ENCODE measurements at places on chromosomes 13 and 19.
A peak's percentile ranks its signal among the peaks of the same experiment; 100 is the strongest.

DNA sequence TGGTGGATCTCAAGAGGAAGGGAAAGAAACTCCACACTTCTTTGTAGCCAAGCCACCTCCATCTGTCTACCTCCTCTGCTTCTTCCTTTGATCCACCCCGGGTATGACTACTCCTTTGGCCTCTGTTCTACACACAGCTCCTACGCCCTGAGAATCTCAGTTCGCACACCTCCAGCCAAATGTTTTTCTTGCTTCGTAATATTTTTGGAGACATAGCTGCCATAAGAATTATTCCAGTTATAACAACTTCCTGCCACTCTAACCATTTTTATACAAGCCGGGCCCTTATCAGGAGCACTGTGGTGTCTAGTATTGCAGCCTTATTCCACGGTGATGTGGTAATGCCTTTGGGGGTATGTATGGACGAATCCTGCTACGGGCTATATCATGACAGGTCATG, 126.7 kb downstream of the STARD13 start:
- no peaks in the 10 kb centered on the region for H3K27me3 ChIP-seq
- no peak for DNase-seq
- no peak overlapping the region for H3K4me3 ChIP-seq
- no peaks in the 10 kb centered on the region for H3K4me1 ChIP-seq
- H3K27ac ChIP-seq = no peak overlapping the region

- no peaks in the 10 kb centered on the region for H3K27me3 ChIP-seq
- DNase-seq = no peak
- H3K27ac ChIP-seq = peak overlapping the region; percentile 67
- peaks cover 14% of the 10 kb centered on the region for H3K4me1 ChIP-seq
- peaks cover 32% of the 10 kb centered on the region for H3K36me3 ChIP-seq
- H3K4me3 ChIP-seq = no peak overlapping the region
These were observed 6.7 kb downstream of the SHFL start for GRCh38 chr19:10092648-10093294.

GRCh38 chr19:616062-616700, 17.2 kb downstream of the POLRMT start:
- no peak overlapping the region for H3K4me3 ChIP-seq
- peaks cover 6% of the 10 kb centered on the region for H3K4me1 ChIP-seq
- DNase-seq = no peak
- H3K27me3 ChIP-seq = no peaks in the 10 kb centered on the region
- no peak overlapping the region for H3K27ac ChIP-seq
- H3K36me3 ChIP-seq = peaks cover 21% of the 10 kb centered on the region

DNA sequence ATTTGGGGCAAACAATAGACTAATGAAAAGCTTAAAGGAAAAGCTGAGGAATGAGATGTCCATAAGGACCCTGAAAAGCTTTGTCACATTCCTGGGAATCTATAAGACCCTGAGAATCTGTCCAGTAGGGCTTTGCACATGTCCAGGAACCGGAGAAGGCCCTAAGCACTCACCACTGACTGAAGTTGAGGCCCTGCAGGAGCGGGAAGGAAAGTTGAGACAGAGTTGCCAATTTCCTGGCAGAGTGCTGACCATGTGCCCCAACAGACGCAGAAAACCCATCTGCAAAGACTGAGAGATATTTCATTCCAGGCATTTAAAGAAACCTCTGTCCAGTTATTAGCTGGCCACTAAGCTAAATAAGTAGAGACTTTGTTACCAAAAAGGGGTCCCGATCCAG, 890.5 kb downstream of the UQCRFS1 start:
- DNase-seq = no peak
- no peaks in the 10 kb centered on the region for H3K4me1 ChIP-seq
- H3K36me3 ChIP-seq = no peaks in the 10 kb centered on the region
- H3K4me3 ChIP-seq = no peak overlapping the region
- H3K27me3 ChIP-seq = peaks cover 5% of the 10 kb centered on the region

- no peaks in the 10 kb centered on the region for H3K36me3 ChIP-seq
- no peak overlapping the region for H3K27ac ChIP-seq
- no peak for DNase-seq
- H3K4me3 ChIP-seq = no peak overlapping the region
- no peaks in the 10 kb centered on the region for H3K4me1 ChIP-seq
These were observed 39.2 kb downstream of the TNFRSF19 start for GRCh38 chr13:23609414-23609760.
